ENCODE measurements at places on chromosomes 1 and 21.

- no peak for DNase-seq
These were observed 53.3 kb downstream of the MDM4 start for GRCh38 chr1:204569478-204569877.

DNA sequence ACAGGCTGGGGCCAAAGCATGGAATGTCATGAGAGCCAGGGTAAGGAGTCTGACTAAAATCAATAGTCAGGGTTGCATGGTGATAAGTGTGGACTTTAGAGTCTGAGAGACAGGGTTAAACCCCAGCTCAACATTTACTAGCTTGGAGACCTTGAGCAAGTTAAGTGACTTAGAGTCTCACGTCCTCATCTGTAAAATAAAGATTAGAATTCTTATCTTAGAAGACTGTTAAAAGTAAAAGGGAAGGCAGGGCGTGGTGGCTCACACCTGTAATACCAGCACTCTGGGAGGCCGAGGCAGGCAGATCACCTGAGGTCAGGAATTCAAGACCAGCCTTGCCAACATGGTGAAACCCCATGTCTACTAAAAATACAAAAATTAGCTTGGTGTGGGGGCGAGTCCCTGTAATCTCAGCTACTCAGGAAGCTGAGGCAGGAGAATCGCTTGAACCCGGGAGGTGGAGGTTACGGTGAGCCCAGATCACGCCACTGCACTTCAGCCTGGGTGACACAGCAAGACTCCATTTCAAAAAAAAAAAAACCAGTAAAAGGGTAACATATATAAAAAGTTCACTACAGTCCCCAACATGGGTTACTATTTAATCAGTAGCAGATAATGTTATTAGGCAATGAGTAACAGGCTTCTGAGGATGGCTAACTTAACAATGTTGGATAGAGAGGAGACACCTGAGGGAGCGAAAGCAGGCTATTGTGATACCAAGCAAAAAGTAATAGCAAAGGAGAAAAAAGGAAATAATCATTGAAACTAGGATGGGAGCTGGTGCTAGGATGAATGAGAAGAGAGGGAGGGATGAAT lies 20.8 kb downstream of the TMCO1 start:
- no peak for DNase-seq

GRCh38 chr1:22828484-22829308 lies 118.1 kb downstream of the EPHB2 start:
- no peak for DNase-seq

- no peak for DNase-seq
These were observed 4.8 kb upstream of the SLC2A1 start for GRCh38 chr1:42963378-42964043.

GRCh38 chr1:220353229-220354012 lies 81.2 kb upstream of the RAB3GAP2 start:
- no peak for DNase-seq

- no peak for DNase-seq
These were observed 12.9 kb downstream of the COA6 start for GRCh38 chr1:234386122-234386521.

DNA sequence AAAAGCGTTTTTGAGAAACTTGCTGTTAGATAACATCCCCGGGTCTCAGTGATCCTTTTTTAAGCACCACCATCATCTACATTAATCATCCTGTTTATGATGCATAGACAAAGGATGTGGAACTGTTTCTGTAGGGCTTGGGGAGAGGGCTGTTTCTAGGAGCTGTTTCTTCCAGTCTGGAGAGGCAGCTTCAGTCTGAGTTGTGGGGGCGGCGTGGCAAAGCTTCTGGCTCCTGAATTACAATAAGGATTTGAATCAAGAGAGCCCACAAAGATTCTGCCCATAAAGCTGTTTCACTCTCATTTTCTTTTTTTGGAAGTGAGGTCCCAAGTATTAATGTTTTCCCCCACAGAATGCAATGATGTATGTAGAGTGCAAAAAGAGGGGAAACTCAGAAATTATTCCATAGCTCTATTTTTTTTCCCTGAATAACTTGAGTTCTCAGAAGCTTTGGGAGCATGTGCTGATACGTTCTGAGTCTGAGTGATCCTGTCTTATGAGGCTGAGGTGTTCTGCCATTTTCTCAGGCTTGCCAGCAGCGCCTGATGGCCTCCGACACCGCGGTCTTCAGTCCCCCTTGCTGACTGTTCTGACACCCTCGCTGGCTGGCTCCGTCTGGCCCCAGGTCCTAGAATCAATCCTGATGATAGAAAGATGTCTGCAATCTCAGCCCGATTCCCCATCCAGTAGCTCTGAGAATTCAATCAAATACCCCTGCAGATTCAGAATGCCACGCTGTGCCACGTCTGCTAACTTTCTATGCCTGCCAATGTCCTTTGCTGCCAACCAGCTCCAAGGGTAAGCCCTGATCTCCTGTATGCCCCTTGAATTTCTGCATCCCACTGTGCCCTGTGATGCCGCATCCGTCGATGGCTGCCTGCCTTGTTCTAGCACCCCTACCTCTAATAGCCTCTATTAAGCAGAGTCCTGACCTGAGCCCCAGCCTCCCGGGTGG lies 92.4 kb upstream of the AKT3 start:
- DNase-seq, result no peak

GRCh38 chr1:181089017-181089675 lies 646 bp downstream of the IER5 start:
- DNase-seq, result no peak

DNA sequence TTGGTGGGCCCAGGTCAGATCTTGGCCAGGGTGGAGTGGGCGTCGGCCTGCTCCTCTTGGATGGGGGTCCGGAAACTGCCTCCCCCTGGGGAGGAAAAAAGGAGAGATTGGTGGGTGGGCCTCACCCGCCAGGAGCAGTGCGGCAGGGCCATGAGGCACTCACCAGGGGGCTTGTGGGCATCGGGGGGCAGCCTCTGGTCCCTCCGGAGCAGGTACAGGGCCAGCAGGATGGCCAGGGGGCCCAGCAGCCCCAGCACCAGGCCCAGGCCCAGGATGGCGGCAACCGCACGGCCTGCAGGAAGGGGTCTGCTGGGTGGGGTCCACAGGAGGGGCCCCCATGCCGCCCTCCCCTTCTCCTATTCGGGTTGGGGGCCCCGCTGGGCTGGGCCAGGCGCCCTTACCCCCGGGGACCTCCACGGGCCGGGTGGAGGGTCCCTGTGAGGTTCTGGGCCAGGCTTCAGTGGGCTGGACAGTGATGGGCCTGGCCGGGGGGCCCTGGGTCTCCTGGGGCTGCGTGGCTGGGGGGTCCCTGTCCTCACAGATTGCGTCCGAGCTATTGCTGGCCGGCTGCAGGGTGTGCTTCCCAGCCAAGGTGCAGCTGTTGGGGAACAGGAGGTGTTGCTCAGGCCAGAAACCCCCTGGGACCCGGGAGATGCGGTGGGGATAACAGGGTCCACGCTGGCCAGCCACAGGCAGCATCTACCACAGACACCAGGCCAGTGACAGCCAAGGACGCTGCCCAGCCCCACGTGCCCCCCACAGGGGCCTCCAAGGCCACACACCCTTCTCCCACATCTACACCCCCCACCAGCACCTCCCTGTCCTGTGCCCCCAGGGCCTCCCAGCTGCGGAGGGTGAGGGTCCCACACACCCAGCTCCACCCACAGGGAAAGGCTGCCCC lies 2.2 kb downstream of the TNFRSF4 start:
- no peak for DNase-seq

DNA sequence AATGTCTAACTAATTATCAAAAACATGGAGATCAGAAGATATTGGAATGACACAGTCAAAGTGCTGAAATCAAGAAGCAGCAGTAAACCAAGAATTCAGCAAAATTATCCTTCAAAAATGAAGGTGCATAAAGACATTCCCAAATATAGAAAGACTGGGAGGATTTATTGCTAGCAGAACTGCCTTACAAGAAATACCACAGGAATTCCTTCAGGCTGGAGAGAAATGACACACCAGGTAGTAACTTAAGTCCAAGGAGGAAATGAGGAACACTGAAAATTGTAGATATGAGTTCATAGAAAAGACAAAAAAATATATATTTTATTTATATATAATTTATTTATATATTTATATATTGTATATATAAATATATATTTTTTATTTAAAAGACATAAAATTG lies 217.2 kb downstream of the RPS6KC1 start:
- no peak for DNase-seq

DNA sequence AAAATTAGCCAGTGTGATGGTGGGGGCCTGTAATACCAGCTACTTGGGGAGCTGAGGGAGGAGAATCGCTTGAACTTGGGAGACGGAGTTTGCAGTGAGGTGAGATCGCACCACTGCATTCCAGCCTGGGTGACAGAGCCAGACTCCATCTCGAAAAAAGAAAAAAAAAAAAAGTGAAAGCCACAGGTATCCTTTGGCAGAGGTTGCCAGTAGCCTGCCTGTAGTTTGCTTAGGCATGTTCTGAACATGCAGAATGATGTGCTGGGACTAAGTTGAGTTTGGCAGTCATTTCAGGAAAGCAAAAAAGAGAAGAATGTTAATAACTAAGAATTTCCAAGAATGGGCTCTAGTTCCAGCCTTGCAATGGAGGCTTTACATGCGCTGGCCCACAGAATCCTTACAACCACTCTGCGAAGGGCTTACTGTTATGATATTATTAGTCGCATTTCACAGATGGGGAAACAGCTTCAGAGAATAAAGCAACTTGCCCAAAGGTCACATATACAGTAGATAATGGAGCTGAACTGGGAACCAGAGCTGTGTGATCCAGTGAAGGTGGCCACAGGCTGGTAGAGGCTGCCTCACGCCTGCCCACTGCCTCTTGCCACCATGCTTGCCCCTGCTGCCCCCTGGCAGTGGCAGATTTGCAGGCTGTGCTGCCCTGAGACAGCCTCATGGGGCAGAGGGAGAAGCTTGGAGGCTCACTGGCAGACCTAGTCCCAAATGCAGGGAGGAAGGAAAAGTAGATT lies 66.5 kb upstream of the LYST start:
- peak; percentile 63 for DNase-seq

DNA sequence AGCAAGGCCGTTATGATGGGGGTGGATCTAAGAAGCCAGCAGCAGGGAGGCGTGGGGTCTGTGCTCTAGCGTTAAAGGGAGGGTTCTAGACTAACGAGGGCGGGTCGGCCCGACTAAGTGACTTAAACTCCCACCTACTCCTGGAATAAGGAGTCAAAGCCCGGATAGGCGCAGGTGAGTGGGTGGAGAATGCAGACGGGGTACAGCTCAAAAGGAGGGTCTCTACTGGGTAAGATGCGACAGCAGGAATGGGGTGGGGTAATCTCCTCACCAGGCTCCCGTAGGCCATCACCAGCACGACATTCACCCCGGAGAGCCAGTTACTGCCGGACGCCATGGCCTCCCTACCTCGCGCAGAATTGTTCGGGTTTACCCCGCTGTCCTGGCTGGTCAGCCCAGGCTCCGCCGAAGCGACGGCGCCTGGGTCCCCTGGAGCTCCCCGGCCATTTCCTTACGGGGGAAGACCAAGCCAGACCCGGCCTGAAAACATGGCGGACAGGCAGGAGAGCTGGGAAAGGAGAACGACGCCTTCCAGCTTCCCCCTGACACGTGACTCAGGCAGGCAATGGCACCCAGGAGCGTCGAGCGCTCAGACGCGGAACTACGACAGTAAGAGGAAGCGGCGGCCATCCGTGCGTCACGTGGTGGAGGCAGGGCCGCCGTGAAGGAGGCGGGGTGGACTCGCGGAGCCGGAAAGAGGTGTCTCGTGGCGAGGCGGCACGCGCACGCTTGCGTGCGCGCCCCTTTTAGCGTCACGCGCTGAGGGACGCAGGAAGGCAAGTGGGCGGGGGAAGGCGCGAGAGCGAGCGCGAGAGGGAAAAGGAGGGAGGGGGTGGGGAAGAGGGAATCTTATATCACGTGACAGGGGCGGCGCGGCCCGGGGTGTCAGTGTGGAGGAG lies at the start of gene UBAP2L:
Gene UBAP2L (plus strand): TSS at position 885 of the 899 bp plus-strand sequence. CDS start 4,169 bp downstream, outside the sequence.
- peak; percentile 98 for DNase-seq

GRCh38 chr1:205924460-205924790 lies 18.8 kb downstream of the SLC26A9 start:
- peak; percentile 28 for DNase-seq

DNA sequence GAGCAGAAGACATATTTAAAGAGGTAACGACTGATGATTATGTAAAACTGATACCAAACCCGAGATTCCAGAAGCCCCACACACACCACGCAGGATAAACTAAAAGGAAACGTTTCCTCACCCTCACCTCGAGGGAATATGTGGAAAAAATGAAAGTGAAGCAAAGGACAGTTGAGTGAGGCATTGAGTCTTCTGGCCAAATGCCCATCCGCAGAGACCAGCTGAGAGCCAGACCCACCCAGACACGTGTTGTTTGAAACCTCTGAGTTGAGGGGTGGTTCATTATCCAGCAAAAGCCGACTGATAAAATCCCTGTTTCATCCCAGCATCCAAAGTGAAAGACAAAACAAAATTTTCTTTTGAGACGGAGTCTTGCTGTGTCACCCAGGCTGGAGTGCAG lies 29.6 kb upstream of the PCBP3 start:
- no peak for DNase-seq

DNA sequence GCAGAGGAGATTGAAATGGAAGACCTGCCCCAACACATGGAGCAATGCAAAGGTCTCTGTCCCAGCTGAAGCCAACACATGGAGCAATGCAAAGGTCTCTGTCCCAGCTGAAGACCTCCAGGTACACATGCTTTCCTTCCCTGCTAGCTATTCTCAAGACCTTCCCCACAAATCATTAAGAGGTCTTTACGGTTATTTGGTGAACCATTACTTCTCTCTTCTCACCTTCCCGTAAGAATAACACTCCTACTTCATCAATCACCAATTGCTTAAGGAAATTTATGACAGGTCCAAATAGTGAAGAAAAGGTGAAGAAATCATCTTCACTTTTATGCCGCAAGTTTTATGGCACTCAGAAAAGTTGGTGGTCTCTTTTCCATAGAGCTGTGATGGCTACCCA lies 138.8 kb downstream of the NTPCR start:
- DNase-seq, result no peak

- peak; percentile 5 for DNase-seq
These were observed 37.2 kb upstream of the IPO9 start for GRCh38 chr1:201791779-201792173.

DNA sequence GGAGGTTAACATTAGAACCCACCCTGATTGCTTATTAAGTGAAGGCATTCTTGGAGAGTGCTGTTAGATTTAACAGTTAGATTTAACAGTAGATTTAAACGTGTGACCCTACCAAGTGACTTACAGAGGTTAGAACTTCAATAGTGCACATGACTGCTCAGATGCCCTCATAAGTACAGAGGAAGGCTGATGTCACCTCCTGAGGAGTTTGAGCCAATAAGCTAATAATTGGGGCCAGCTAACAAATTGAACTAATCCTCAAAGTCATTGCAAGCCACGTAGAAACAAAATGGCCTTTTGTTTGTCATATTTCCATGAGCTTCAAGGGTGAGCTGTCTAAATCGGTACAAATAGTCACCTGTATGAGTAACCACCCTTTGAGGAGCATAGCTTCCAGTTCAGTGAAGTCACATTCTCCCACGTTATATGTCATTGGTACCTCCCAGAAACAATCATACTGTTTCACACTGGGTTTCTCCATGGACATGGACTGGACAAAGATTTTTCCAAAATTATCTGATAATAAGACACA lies 11.7 kb downstream of the AVPR1B start:
- no peak for DNase-seq

- DNase-seq, result no peak
These were observed 172.5 kb upstream of the GALNT2 start for GRCh38 chr1:229894532-229894931.

- no peak for DNase-seq
These were observed 68.8 kb upstream of the C1orf174 start for GRCh38 chr1:3968851-3969250.

- no peak for DNase-seq
These were observed 11.5 kb downstream of the ARHGEF16 start for GRCh38 chr1:3465935-3466321.

- DNase-seq, result no peak
These were observed 205.1 kb downstream of the PLPP3 start for GRCh38 chr1:56374026-56374974.

- no peak for DNase-seq
These were observed 161.7 kb downstream of the ROR1 start for GRCh38 chr1:63935553-63935952.
